ENCODE measurements at places on chromosomes 3 and 15.

DNA sequence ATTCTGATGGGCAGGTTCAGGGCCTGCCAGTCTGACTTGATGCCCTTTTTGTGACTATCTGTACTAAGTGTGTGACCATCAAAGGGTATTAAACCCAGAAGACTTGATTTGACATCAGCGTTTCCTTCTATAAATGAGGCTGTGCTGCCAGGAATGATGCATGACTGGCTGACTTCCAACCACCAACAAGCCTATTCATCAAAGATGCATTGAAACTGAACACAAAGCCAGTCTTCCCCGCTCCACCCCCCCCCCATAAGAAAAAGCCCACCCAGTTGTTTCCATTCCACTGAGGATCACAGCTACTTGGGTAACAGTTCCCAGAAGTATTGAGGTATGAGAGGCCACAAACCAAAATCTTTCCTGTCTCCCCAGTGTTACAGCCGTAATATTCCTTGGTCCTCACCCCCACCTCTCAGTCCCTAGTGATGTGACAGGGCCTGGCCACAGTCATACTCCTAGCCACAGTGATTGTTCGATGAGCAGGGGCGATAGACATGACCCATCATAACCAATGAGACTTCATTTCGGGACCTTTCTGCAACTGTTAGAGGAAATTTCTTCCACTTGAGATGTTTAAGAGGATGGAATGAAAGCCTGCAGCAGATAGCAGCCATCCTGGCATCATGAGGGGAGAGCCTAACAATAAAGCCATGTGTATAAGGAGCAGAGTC, 22.6 kb downstream of the SH3BP5 start:
- no peak for DNase-seq

GRCh38 chr15:38885471-38885952, 320.9 kb upstream of the RASGRP1 start:
- no peak for DNase-seq

DNA sequence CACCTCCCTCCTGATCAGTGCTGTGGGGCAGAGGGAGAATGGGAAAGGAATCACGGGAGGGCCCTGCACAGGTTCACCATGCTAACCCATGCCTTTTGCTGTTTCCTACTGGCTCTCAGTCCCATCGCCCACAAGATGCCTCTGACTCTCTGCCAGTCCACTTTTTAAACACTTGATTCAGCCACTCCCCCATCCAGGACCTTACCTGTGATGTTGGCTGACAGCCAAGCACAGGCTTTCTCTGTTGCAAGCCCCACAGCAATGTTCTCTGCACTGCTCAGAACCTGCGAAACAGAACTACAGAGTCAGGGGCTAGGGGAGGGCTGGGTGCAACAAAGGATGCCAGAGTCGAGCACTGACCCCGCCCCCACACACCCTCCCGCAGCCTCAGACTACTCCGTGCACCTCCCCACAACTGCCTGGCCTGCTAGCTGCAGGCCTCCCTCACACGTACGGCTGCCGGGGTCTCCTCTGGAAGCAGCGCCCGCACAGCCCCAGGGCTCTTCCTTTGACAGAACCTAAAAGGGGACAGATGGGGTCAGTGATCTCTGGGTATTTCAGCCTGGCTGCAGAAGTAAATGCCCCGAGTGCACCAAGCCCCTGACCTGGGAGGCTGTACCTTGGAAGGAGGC, 9.1 kb downstream of the CDAN1 start:
- DNase-seq, result no peak

GRCh38 chr3:40679290-40679689, 154.5 kb downstream of the ZNF621 start:
- no peak for DNase-seq

DNA sequence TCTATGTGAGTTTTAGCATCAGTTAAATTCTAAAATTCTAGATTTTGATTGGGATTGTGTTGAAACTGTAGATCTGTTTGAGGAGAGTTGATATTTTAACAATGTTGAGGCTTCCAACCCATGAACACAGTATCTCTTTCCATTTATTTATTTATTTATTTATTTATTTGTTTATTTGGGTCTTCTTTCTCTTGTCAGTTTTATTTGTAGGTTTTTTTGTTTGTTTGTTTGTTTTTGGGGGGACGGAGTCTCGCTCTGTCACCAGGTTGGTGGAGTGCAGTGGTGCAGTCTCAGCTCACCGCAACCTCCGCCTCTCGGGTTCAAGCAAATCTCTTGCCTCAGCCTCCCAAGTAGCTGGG, 25.3 kb downstream of the MRAS start:
- DNase-seq, result no peak

DNA sequence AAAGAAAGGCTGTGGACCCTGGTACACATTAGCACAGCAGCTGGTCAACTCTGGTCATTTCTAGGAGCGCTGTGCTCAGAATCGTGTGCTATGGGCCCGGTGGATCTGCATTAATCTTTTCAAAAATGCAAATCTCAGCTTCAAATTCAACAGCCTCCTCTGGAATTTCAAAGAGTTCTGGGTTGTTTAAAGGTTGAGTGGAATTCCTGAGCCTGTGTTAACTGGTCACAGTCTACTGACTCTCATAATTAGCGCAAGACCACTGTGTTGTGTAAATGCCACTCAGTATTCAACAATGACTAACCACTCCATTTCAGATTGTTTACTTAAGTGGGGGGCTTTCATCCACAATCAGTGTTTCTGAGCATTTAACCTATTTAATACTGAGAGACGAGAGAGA, 2.7 kb upstream of the ARNT2 start:
- DNase-seq, result no peak

DNA sequence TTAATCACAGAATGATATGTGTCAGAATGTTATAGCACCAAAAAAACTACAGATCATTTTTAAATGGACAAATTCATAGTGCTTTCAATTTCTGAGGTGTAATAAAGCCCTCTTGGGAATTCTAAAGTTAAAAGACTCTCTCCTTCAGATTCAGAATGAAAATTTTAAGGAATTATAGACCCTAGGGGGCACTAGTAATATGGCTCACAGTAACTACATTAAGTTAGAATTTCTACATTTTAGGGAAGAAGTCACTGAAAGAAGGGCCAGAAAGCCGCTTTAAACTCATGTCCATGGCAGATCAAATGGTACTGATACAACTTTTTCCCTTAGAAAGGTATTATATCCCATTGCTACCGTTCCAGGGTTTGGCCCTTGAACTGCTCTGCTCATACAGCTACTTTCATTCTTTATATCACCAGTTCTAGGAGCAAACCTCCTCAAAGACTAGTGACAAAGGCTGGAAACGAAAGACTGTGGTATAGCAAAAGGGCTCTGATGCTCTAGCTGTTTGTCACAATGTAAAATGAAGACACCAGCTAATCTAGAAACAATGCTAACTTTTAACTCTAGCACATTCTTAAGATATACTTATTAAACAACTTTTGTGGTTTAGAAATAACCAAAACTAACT, 18.1 kb downstream of the DAZL start:
- DNase-seq, result peak; percentile 4

- DNase-seq, result no peak
Measured at GRCh38 chr15:94403331-94403730, 172.0 kb downstream of the MCTP2 start.
